ENCODE measurements at places on chromosomes 13 and 19.

DNA sequence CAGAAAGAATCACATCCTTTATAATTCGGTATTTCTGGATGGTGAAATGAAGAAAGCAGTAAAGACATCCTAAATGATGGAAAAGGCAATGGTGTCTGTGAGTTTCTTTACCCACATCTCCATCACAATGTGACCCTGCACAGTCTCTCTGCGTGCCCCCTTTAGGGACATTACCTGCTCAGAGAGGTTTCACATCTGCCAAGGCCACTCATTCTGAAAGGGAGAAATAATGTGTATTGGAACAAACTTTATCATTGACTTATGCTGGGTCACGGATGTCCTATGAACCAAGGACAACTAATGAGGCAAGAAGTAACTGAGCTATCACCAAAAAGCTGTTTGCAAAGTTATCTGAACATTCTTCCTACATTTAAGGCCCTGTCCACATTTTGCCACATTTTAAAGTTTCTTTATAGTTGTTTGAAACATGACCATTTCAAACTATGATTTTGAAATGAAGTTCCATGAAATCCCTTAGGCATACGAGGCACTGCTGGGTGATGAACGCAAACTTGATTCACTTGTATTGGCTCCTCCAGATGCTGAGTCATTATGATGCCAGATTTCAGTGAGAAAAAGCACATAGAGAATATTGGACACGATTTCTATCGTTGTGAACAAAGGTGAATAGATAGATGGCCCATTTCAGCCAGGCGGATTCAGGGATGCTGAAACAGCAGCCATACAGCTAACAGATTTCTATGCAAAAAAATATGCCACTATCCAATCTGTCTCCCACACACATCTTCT, 63.5 kb upstream of the HMGB1 start:
- no peak for DNase-seq

DNA sequence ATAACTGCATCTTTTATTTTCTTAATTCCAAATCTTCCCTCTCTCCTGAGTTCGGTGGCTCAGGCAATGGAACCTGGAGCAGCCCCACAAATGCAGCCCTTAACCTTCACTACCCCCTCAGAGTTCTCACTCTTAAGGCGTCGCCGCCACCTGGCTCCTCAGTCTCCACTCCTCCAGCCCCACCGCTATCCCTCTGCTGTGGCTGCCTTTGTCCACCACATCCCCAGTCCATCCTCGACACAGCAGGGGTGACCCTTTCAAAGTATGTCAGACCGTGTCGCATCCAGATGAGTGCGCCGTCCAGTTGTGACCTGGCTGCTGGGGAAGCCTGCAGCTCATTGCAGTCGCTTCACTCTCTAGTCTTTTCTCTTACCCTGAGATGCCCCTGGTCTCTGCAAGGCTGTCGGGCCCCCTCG, 1.0 kb downstream of the SPPL2B start:
- no peak for DNase-seq

GRCh38 chr19:46413262-46414031, at the start of gene CCDC8:
TSS of gene CCDC8 (minus strand) at chr19:46413564. CDS start at chr19:46412810, 754 bp downstream.
- no peak for DNase-seq

GRCh38 chr13:113367020-113367560, 3.2 kb upstream of the GRTP1 start:
- DNase-seq, result no peak

DNA sequence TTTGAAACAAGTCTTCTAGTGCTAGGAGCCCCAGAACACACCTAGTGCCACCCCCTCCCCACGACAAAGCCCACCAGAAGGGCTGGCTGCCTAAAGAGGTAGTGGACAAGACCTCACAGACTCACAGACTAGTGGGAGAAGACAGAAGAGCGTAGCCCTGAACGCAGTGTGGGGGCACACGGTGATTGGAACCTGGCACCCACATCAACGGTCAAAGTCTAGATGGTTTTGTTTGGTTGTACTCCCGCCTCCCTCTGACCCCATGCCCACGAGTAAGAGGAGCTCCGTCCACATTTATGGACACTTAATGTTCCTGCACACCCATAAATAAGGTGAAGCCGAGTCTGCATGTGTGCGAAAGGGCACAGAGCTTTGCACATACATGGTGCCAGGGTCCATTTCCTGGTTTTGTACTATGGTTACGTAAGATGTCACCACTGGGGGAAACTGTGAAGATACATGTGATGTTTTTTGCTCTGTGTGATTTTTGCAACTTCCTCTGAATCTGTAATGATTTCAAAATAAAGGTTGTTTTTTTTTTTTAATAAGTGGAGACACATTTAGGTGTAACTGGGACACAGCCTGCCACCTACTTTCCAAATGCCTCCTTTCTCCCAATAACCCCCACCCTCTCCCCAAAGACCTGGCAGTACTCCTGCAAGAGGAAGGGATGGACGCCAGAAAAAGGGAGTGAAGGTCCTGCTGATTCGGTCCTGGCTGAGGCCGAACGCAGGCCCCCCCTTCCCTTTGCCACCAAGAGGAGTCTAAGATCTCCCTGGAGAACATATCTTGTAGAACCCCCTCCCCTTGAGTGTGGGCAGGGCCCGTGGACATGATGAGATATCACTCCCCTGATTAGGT, 72.8 kb downstream of the GNG7 start:
- no peak for DNase-seq

GRCh38 chr19:1396019-1396767, 5.1 kb downstream of the GAMT start:
- no peak for DNase-seq

DNA sequence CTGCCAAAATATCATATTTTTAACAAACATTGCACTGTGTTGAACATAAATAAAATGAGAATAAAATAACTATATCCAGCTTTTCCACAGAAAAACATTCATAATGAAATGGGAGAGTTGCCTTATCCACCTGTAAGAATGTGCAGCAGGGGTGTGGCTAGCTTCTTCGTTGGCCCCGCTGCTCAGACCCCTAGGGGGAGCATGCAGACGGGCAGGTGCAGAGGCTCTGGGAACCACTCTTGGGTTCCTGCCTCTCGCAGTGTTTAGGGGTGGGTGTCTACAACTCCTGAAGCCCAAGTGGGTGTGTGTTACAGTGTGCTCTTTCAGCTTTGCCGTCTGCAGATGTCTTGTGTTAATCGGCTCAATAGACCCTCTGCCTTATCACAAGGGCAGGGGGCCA, 121.7 kb downstream of the SLITRK5 start:
- no peak for DNase-seq

DNA sequence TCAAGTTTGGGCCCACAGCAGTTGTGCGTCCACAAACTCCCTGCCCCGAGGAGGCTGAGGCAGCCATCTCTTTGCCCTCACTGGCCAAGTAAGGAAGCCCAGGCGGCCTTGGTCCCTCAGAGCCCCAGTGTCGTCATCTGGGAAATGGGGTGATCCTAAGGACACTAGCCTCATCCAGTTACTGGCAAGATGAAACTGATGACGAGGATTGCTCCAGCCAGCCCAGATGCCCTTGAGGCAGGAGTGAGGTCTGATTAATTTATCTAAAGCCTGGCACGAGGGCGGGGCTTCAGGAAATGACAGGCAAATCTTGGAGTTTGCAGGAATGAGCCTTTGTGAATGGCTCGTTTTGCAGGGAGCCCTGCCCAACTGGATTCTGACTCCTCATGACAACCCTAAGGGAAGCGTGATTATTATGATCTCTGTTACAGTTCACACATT, 5.6 kb downstream of the LIPE start:
- DNase-seq, result no peak

DNA sequence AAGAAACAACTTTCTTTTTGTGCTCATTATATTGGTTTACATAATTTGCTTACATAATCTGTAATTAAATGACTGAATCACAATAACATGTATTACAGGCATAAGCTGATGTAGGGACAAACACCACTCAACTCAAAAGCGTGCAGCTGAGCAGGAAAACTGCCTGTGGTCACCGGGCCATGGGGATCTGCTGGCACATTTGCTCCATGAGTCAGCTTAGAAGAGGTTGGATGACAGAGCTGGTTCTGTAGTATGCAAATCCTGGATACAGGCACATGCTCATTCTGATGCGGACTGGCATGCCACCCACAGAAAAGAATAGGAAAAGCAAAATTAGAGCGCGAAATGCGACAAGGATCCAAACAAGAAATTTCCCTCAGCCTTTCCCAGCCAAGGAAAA, 128.6 kb downstream of the USP12 start:
- DNase-seq, result no peak

GRCh38 chr19:55579766-55580621, 654 bp downstream of the ZNF579 start:
- no peak for DNase-seq

- peak; percentile 49 for DNase-seq
These were observed 38.2 kb downstream of the NFIC start for GRCh38 chr19:3404324-3405260.

DNA sequence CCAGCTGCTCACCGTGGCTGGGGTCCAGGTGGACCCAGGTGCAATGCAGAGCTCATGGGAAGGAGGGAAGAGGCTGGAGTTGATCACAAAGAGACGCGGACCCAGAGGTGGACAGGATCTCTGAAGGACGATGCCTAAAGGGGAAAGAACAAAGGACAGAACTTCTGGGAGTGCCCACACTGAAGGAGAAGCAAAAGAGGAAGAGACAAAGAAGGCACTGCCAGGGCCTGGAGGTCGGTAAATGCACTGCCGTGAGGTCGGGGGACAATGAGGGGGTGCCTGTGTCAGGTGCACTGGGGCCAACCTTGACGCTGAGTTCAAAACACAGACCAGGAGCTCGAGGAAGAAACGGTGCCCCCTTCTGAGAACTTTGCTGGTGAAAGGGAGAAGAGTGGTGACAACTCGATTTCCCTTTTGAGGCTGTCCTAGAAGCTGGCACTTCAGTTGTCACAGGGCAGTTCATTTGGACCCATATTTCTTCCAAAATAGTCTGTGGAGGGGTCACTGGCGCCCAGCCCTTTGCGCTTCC, 55.6 kb downstream of the GJA3 start:
- no peak for DNase-seq

DNA sequence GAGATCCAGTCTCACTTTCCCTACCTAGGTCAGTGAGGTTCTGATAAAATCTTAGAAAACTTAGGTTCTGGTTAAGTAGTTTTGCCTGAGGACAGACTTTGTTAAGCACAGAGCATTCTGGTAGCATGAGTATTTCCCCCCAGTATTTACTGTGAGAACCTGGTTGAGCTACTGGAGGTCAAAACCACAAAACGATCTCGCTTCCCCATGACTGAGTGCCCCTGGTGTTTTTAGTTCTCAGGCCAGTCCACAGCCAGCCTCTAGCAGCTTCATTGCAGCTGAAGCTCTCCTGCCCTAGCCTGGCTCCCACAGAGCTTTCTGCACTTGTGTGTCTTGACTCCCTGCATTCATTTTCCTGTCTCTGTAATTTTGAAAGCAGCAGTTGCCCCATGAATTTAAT, 1138.2 kb downstream of the UQCRFS1 start:
- no peak for DNase-seq

- no peak for DNase-seq
These were observed 3.3 kb downstream of the GP6 start for GRCh38 chr19:55034751-55035150.

DNA sequence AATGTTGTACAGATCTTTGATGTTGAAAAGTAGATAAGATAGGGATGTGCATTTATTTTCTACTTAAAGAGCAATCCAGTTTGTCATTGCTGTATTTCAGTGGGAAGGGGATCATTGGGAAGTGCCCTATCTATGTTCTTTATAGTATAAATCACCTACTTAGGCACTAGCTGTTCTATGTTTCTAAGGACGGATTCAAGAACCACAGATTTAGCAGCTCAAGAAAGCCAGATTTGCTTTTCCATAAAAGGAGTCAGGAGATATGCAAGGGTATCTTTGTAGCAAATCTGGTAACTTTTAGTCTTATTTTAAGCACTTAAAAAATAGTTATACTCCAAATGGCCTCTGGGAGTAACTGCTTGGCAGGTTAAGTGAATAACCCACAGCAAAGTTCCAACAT, 23.7 kb downstream of the DCLK1 start:
- no peak for DNase-seq

DNA sequence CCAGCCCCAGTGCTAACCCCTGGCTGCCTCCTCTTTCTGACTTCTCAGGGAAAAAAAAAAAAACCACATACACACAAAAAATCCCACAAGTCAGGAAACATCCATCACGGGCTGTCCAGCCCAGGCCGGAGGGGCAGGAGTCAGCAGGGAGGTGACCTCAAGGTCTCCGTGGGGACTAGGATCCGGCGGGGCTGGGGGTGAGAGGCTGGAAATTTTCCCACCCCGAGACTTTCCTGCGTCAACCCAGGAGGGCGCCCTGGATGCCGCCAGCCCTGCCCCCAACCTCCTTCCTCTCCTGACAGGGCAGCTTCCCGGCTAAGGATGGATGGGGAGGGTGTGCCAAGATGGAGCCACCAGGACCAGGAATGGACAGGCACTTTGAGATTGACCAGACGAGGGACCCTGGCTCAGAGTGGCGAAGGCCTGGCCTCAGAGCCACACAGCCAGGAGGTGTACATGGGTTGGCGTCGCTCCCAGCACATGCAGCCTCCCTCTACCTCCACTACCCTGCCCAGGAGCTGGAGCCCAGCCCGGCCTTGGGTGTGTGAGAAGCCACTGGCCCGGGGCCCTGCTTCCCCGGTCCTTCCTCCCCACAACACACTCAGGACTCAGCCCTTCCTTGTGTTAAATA, 33.3 kb downstream of the BLOC1S3 start:
- no peak for DNase-seq

- no peak for DNase-seq
These were observed 523.5 kb downstream of the MYO16 start for GRCh38 chr13:109152941-109153340.

- DNase-seq, result no peak
These were observed 42.6 kb upstream of the ATP11A start for GRCh38 chr13:112647256-112647655.

DNA sequence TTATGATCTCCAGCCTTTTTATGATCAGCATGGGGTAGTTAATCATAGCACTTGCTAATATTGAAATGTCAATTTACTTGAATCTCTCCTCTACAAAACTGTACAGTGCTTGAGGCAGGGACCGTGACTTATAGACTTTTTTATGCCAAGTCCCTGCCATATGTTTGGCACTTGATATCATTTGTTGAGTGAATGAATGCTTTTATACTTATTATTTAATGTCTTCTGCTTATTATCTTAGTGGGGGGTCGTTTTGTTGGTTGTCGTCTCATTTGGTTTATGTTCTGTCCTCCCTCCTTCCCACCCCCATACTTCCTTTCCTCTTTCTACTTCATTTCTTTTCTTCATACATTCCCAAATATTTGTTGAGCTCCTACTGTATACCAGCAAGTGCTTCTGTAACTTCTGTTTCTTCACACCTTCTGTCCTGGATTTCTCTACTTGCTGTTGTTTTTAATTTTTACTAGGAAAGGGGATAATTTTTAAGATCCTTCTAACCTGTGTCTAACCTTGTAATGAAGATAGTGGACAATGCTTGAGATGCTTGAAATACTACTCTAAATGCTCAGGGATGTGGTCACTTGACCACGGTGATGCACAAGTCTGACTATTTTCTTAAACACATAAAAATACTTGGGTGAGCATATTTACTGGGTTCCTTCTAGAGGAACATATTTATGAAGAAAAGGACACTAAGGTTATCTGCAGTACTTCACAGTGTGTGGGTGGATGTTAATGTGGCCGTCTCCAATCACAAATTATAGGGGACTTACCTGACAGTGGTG, 223.8 kb downstream of the TDRD3 start:
- DNase-seq, result no peak
